Activated gamma-delta T cell treated with Interleukin-2 at 50 U/mL for 16 hours (primary cell): ENCODE measurements at places on chromosomes 1 and 21.
A peak's percentile ranks its signal among the peaks of the same experiment; 100 is the strongest.

GRCh38 chr1:185816460-185816859 lies 82.3 kb downstream of the HMCN1 start:
- no peak for DNase-seq

GRCh38 chr1:197912739-197913494 lies 4.3 kb upstream of the LHX9 start:
- DNase-seq: no peak

DNA sequence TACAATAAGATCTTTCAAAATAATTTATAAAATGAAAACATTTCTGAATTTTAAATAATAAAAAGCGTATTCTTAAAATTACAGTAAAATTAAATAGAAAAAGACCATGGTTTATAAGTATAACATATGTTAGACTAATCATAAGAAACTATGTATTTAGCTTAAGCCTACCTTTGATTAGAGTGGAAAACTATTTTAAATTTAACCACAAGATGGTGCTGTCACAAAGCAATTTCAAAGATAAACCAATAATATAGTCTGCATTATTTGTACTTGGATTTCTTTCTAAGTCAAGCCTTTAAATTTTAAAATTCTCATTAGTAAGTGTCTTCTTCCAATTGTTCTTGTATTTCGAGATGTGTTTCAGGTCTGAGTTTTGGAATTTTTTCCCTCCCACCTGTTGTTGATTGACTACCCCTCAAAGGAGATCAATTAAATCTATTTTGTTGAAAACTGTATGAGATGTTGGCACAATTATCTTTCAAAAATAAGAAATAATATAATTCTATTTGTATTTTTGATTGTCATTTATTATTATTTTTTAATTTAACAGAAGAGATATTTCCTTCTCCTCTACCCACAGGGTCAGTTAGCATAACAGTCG lies 459.8 kb downstream of the KCNT2 start:
- no peak for DNase-seq

GRCh38 chr1:44807364-44808062 lies 362 bp upstream of the DYNLT4 start:
- DNase-seq: peak; percentile 87

- DNase-seq: no peak
Measured at GRCh38 chr21:20272791-20273362, 725.3 kb upstream of the NCAM2 start.

DNA sequence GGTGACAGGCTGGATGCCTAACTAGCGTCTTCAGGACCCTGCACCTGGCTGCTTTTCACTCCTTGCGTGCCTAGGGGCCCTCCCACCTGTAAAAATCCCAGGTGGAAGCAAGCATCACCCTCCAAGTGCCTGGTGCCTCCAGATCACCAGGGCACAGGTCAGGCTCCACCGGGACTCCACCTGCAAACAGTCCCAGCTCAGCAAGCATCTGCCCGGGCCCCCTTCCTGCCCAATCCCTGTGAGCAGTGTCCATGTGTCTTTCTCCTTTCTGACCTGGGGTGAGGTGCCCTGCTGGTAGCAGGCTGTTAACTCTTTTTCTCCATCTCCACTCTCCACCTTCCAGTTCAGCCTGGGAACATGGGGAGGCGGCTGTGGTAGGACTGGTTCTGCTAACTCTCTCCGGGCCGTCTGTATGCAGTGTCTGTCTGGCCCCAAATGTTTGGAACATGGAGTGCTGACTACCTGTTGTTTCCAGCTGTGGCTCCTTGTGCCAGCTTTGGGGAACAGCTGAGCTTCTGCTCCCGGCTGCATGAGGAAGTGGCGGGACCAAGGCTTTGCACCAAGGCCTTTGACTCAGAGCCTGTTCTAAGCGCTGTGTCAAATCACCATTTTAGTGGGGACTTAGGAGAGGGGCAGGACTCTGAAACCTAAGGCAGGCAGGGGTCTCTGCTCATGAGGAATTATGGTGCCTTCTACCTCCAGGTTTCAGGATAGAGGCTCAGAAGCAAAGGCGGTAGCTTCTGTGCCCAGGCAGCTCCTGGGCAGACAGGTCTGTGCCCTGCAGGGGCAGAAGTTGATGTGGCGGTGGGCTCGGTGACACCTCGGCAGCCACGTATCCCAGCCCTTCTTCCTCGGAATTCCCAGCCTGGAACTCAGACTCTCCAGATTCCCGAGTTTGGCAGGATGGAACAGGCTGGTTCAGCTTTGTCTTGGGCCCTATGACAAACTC lies 5.5 kb downstream of the GPR137B start:
- no peak for DNase-seq

DNA sequence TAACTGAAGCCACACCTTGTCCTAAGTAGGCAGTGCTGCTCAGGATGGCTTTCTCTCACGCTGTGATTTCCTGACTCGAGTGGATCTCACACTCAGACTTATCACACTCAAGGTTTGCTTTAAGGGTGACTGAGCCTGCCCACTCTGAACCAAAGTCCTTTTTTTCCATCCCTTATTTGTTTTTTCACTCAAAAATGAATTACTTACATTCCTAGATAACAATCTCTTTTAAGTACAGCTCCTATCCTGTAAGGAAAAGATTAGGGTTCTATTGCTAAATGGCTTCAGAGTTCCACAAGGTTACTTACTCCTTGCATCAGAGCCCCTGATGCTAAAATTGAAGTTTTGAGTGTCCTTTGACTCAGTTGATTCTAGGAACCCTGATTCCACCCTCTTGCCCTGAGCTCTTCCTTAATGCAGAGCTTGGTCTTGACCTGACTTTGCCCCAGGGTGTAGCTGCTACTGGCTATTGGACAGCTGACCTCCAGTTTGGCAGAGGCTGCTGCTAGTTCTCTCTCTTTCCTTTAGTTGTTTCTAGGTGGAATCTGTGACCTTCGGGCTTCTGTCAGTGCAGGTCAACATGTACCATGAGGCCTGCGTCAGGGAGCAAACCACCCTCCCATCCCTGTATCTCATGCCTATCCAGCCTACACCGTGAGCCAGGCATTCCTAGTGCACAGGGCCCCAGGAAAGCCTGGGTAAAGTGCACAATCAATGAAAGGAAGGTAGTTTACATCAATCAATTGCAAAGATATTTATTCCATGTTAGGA lies 80.1 kb upstream of the CD55 start:
- DNase-seq: no peak

DNA sequence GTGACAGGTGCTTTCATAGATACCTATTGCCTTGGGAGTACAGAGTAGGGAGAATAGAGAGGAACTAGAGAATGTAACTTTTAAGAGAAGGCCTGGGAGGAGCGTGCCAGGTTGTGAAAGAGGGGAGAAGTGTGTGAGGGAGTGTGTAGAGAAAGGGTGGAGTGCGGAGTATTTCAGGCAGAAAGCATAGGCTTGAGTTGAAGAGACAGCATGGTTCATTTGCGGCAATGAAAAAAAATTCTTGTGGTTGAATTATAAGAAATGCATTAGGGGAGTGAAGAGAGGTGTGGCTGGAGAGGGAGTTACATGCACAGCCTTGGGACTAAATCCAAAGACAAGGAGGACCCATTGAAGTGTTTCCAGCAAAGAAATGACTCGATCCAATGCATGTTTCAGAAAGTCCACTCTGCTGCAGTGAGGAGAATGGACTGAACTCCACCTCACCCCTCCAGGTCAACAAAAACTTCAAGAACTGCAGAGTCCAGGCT lies 81.7 kb upstream of the ADAM30 start:
- no peak for DNase-seq

DNA sequence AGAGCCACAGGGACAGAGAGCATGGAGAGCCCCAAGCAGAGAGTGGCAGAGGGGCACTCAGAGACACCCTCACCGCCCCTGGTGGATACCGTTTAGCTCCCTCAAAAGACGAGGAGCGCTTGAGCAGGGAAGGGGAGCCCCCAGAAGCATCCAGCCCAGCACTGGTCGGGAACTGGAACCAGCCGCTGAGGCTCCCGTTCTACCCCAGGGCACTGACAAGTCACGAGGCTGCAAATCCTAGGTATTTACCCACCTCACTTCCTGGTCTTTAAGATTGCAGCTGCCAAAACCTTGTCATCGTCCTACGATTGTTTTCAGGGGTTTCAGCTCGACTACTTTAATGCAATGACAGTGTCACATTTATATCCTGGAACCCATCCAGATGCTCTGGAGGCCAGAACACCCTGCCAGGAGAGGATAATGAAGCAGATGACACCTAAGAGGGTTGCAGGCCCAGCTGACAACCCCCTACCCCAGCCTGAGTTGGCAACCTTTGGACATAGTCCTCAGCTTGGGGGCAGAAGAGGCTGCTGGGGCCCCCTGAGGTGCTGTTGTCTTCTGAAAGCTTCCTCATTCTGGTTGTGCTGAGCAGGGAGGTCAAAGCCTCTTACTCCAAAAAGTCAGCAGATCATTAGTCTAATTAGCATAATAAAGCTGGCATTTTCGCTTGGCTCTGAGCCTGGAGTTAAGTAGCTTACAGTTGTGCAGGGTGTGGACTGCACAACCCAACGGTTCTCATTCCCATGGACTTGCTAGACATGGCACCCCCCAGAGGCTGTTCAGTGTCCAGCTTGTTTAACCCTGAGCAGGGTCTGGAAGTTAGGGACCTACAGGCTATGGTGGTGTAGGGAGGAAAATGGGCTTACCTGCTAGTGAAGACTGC lies 20.6 kb upstream of the BACE2 start:
- no peak for DNase-seq

- no peak for DNase-seq
Measured at GRCh38 chr1:217889401-217889800, 258.3 kb downstream of the SPATA17 start.

- DNase-seq: no peak
Measured at GRCh38 chr21:38859852-38860251, 54.1 kb downstream of the ETS2 start.

DNA sequence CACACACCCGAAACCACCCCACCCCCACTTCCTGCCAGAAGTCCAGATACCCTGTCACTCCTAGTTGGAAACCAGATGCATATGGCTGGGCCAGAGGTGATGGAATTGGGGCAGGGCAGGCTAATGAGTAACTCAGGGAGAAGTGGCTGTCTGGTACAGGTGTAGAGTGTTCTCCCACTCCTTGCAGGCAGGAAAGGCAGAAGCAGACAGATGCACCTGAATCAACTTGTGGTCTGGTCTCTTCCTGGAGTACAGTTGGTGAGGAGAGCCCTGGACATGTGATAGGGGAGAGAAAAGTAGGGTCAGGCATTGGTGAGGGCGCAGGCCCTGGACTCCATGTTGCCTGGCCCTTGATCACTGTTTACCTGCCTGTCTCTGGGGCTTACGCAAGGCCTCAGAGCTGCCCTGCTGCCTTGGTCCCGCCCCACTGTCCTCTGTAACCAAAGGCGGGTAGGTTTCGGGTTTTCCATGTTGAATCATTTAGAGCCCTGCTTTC lies 2.5 kb downstream of the CGN start:
- DNase-seq: no peak

DNA sequence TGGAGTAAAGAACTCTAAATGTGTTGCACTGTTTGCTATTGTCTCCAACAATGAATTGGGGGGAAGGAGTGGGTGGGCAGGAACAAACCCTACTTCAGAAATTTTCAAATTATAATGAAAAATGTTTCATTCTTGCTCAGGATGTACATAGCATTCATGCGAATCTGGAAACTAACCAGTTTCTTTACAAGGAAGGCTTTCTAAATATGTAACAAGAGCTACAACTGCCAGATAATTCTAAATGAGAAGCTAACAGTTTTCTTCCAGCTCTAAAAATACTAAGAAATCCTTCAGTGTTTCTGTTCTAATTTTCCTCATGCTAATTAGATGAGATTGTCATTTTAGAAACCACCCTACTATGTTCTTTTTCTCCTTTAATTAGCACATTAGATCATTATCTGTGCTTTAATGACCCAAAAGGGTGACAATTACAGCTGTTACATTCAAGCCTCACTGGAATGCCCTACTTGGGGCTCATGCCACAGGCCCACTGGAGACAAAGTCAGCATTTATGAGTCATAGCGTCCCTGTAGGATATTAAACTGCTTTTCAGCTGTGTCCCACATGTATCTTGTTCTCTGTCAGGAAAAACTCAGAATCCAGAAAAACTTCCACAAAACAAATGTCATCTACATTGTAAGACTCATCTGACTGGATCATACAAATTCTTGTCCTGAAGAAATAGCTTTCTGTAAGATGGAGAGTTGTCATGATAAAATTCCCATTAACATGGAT lies 804.6 kb upstream of the CXADR start:
- DNase-seq: no peak

- no peak for DNase-seq
Measured at GRCh38 chr1:196481616-196482015, 126.6 kb downstream of the KCNT2 start.

DNA sequence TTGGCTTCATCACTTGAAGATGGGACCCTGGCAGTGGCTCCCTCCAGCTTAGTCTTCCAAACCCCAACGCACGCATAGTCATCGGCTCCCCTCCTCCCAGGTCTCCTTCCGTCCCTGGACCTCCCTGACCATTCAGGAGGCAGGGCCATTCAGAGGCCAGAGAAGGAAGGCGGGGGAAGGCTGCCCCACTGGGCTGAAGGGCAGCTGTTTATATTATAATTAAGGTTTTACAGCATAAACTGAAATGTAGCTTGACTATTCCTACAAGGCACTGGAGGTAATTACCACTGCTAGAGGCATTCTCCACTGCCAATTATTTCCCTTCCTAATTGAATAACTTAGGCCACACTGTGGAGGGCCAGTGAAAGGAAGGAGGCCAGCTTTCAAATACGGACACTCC lies 170.6 kb upstream of the PROX1 start:
- DNase-seq: no peak

DNA sequence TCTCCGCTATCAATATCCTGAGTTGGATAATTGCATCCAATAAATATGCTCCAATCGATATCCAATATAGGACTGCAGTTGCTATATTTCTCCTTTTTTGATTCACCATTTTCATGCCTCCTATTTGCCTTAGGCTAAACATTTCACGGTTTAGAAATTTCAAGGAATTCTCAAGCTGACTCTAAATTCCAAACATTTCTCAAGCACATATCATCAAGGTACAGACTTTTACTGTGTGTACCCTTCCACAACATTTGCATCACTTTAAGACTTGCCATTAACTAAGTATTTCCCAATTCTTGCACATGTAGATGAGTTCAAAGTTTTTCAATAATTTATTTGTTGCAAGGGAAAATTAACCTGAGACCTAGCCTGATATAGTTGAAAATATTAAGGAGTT lies 795.2 kb upstream of the TMPRSS15 start:
- no peak for DNase-seq

DNA sequence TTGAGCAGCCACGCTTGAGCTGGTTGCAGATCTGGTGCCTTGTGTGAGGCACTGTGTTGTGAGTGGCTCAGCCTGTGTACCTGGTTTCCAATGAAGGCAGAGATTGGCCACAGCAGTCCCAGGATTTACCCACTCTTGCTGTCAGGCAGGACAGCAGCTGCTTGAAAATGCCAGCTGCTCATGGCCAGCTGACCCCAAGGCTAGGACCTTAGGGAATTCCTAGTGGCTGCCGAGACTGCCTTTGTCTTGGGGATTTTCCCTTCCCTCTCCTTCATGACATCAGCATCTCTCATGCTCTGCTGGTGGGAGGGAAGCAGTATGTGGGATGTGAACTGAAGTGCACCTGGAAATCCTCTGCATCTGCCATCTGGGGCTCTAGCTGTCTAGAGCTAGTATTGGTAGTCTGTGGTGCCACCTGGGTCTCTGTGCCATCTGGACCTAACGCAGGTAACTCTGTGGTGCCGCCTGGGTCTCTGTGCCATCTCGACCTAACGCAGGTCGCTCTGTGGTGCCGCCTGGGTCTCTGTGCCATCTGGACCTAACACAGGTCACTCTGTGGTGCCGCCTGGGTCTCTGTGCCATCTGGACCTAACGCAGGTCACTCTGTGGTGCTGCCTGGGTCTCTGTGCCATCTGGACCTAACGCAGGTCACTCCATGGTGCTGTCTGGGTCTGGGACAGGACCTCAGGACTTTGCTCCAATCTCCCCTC lies 3.8 kb upstream of the LRRC47 start:
- DNase-seq: no peak

GRCh38 chr1:150109586-150109985 lies 40.1 kb upstream of the PLEKHO1 start:
- no peak for DNase-seq

- no peak for DNase-seq
Measured at GRCh38 chr1:187091666-187092065, 262.9 kb downstream of the PLA2G4A start.
